Stimulated activated CD8-positive, alpha-beta memory T cell treated with anti-CD3 and anti-CD28 coated beads, Interleukin-2, amount 100 ng/mL, for 1 hour (primary cell): ENCODE measurements at places on chromosomes 5 and 9.

DNA sequence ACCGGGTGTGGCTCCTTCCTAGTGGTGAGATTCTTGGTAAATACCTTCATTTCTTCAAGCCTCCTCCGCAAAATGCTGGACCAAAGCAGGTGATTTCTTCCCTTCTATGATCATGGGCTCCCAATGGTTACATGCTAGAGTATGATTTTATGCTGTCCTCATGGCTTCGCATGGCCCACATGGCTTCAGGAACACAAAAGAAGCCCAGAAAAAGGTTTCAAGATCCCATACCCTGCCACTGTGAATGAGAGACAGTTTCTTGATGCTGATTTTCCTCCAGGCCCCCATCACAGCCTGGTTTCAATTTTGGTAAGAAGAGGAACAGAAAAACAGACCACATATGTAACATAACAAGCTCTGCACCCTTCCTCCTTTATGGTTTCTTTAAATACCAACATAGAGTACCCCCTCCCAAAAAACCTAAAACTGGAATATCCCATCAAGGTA lies 2.4 kb upstream of the RXFP3 start:
- DNase-seq, result no peak

GRCh38 chr5:109532773-109533364 lies 123.1 kb upstream of the PJA2 start:
- DNase-seq, result no peak

GRCh38 chr9:134742822-134743535 lies 101.4 kb downstream of the COL5A1 start:
- no peak for DNase-seq

DNA sequence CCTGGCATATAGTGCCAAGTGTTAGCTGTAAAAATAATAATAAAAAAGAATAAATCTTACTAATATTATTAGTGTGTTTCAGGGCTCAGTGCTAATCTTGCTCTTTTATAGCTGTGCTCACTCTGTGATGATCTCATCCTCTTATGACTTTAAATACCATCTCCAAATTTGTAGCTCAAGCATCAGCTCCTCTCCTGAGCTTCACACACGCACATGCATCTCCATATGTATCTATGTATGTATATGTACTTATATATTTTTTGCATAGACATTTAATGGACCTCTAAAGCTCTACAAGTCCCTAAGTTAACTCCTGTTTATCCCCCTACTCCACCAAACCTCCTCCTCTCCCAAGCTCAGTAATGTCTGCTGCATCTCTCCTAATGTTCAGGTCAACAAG lies 170.8 kb upstream of the NR3C1 start:
- no peak for DNase-seq

DNA sequence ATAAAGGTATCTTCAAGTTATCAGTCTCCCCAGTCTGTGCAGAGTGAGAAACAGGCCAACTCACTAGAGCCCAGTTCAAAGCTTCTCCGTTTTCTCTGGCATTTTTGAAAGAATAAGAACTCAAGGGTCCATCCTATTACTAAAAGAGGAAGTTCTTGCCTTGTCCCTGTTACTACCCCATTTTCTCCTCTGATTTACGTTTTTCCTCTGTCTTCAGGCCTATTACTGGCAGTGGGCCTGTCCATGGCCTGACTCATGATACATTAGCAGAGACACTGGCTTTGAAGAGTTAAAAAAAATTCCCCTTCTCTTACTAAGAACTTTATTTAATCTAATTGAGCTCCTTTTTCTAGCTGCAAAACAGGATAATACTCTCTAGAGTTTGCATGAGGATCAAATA lies 624.0 kb upstream of the KLF4 start:
- no peak for DNase-seq

DNA sequence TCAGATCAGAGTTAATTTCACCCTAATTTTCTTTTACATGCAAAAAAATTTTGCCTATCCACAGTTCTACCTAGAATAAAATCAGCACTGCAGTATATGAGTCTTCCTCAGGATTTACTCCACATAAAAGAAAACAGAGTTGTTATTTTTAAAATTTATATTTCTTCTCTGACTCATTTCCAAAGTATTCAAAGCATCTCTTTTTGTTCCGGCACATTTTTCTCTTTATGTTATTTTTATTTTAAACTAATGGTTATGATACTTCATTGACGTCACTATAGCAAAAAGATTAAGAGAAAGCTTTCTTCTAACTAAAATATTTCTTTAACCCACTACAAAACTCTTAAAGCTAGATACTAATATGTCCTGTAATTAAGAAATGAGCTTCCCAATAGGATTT lies 590.4 kb downstream of the PRELID2 start:
- DNase-seq, result no peak

GRCh38 chr5:173069671-173070070 lies 13.5 kb downstream of the CREBRF start:
- no peak for DNase-seq

DNA sequence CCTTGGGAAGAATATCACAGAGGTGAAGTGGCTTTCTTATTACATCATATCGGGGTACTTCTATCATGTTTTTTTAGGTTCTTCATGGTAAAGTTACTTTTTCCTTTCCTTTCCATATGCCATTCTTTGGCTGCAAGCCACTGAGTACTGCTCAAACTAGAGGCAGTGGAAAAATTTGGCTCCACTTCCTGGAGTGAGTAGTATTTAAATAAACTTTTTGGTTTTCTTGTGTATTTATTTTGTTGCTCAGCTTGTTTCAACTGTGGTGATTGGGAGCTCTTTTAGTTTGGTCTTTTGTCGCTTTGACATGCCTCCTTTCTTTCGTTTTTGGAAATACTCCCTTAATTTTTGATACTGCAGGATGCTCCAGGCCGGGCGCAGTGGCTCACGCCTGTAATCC lies 69.8 kb downstream of the WDR70 start:
- DNase-seq, result no peak

GRCh38 chr9:88574953-88575352 lies 40.0 kb downstream of the NXNL2 start:
- DNase-seq, result no peak

GRCh38 chr5:56406838-56407237 lies 173.7 kb upstream of the ANKRD55 start:
- DNase-seq, result no peak
